Adrenal gland (tissue), 19 donors: ENCODE measurements at places on chromosomes 13 and 19.

DNA sequence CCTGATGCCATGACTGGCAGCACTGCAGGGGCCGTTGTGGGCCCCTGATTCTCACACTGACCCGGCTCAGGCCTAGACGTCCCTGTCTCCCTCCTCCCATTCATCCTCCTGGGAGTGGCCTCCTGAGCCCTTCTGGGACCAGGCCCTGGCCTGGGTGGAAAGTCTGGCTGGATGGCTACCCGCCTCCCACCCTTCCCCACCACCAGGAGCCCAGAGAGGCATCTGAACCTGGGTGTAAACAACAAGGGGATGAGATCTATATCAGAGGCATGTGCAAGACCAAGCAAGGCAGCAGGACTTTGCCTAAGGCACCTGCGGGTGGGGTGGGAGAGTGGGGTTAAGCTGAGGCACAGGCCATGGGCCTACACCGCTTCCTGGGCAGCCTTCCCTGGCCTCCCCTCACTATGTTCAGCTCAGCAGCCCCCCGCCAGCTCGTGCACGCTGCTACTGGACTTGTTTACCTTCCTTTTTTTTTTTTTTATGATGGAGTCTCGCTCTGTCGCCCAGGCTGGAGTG, 22.0 kb upstream of the ASPDH start:
- H3K4me3 ChIP-seq = no peak overlapping the region
- no peaks in the 10 kb centered on the region for H3K36me3 ChIP-seq
- no peak for DNase-seq

DNA sequence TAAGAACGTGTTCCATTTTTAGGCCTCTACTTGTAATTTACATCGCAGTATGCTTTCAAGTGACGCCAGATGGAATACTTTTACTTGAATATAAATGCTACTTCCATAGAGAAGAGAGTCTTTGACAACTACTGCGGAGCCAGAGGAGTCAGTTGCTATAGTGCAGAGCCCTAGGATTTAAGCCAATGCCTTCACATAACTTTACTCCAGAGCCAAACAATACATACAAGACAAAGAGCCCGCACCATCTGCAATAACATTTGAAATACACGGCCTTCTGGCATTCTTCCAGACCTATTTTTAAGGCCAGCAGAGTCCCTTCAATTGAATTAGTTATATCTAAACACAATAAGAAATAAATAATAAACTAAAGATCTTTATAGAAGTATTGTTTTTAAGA, 59.4 kb downstream of the XPO4 start:
- DNase-seq = no peak
- peaks cover under 1% of the 10 kb centered on the region for H3K4me1 ChIP-seq
- no peak overlapping the region for H3K4me3 ChIP-seq
- H3K27ac ChIP-seq = no peak overlapping the region
- H3K27me3 ChIP-seq = no peaks in the 10 kb centered on the region
- H3K36me3 ChIP-seq = no peaks in the 10 kb centered on the region

DNA sequence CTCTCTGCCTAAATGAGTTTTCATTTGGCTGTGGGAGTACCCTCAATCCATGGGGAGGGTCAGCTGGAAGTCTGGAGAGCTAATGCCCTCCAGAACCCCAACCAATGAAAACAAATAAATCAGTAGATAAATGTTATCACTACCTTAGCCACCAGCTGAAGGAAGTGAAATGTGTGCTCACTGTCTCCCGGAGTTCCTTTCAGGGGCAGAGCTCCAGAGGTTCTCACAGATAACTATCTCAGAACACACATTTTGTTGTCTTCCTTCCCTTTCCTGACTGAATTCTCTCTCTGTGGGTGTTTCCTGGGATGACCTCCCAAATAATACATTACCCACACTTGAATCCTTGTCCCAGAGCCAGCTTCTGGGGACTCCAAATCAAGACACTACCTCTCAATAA, 779.6 kb downstream of the DIAPH3 start:
- H3K4me3 ChIP-seq = no peak overlapping the region
- H3K36me3 ChIP-seq = no peaks in the 10 kb centered on the region
- H3K4me1 ChIP-seq = no peaks in the 10 kb centered on the region
- H3K27ac ChIP-seq = no peak overlapping the region

DNA sequence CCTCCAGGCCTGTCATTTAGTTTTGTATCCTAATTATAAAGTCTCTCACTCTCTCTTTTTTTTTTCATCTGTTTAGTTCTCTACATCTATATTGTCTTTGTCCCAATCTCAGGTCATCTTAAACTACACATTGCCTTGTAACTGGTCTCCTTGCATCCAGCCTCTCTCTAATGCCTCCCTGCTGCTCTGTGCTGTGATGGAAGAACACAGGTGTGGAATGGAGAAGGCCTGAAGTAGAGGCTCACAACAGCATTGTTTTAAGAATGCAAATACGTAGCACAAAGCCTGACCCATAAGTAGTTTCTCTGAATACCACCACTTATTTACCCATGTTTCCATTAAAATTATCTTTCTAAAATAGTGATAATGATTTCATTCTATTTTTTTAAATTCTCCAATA, 108.8 kb upstream of the FRY start:
- H3K27ac ChIP-seq = no peak overlapping the region
- DNase-seq = no peak
- no peak overlapping the region for H3K4me3 ChIP-seq
- H3K36me3 ChIP-seq = no peaks in the 10 kb centered on the region
- no peaks in the 10 kb centered on the region for H3K27me3 ChIP-seq

DNA sequence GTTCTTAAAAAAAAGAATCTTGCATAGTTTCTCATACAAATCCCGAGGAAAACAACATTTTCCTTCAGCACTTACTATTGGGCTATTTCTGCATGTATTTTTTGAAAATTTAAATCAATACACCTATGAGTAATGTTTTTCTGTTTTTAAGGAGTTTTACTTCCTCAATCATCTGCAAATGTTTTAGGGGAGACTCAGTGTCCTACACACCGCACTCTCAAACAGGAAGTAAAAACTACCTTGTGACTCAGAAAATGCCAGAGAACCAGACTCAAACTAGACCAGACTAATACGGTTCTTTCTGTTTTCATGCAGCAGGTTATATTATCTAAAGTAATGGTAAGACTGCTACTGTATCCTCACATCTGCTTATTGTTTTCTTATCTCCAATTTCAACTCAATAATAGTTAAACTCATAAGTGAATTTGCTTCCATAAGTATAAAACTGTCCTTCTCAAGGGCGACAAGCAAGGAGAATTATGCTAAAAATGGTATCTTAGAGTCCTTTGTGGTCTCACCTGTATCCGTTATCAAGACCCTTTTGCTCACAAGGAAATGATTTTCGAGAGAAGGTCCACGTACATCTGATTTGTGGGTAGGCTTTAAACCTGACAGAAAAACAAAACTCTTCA, 52.5 kb downstream of the FLT3 start:
- no peaks in the 10 kb centered on the region for H3K27me3 ChIP-seq
- no peak overlapping the region for H3K4me3 ChIP-seq
- no peaks in the 10 kb centered on the region for H3K36me3 ChIP-seq

GRCh38 chr13:59906413-59907049, 257.2 kb downstream of the DIAPH3 start:
- no peaks in the 10 kb centered on the region for H3K4me1 ChIP-seq
- DNase-seq = no peak

DNA sequence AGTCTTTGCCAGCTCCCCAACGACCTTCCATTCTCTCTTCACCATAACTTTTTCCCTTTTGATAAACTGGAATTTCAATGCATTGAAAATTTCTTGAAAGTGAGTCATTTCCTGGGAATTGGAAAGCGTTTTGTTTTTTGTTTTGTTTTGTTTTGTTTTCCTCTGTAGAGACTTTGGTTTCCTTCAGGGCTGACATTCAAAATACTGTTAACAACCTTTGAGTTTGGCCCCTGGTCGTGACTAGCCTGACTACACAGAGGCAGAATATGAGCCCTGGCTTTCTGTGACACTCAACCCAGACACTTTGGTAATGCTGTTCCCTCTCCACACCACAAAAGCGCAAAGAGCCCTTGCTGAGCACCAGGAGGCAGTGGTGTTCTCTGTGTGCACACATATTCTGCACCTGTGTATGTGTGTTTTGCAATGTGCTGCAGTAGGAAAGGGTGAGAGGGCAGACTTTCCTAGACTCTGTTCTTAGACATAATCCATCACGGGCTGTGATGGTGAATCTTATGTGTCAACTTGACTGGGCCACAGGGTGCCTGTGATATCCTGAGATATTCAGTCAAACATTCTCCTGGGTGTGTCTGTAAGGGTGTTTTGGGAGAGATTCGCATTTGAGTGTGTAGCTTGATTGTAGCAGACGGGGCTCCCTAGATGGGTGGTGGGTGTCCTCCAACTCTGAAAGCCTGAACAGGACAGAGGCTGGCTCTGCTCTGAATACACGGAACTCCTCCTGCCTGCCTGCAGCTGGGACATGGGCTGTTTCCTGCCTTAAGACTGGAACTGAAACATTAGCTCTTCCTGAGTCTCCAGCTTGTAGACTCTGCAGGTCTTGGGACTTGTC, 29.5 kb upstream of the ANKRD10 start:
- peak overlapping the region; percentile 17 for H3K27ac ChIP-seq
- no peaks in the 10 kb centered on the region for H3K27me3 ChIP-seq
- no peak overlapping the region for H3K4me3 ChIP-seq
- H3K4me1 ChIP-seq = no peaks in the 10 kb centered on the region
- peak; percentile 24 for DNase-seq

- H3K27ac ChIP-seq = no peak overlapping the region
- H3K27me3 ChIP-seq = no peaks in the 10 kb centered on the region
- H3K4me3 ChIP-seq = no peak overlapping the region
- no peaks in the 10 kb centered on the region for H3K36me3 ChIP-seq
These were observed 10.9 kb upstream of the TLE5 start for GRCh38 chr19:3073159-3073563.

DNA sequence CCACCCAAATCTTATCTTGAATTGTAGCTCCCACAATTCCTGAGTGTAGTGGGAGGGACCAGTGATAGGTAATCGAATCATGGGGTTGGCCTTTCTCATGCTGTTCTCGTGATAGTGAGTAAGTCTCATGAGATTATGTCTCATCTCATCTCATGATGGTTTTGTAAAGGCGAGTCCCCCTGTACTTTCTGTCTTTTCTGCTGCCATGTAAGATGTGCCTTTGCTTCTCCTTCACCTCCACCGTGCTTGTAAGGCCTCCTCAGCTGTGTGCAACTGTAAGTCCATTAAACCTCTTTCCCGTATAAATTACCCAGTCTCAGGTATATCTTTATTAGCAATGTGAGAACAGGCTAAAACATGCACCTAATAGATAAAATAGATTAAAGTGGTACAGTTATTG, 756.4 kb upstream of the SLITRK5 start:
- no peaks in the 10 kb centered on the region for H3K27me3 ChIP-seq
- H3K27ac ChIP-seq = no peak overlapping the region
- no peaks in the 10 kb centered on the region for H3K4me1 ChIP-seq
- DNase-seq = no peak

DNA sequence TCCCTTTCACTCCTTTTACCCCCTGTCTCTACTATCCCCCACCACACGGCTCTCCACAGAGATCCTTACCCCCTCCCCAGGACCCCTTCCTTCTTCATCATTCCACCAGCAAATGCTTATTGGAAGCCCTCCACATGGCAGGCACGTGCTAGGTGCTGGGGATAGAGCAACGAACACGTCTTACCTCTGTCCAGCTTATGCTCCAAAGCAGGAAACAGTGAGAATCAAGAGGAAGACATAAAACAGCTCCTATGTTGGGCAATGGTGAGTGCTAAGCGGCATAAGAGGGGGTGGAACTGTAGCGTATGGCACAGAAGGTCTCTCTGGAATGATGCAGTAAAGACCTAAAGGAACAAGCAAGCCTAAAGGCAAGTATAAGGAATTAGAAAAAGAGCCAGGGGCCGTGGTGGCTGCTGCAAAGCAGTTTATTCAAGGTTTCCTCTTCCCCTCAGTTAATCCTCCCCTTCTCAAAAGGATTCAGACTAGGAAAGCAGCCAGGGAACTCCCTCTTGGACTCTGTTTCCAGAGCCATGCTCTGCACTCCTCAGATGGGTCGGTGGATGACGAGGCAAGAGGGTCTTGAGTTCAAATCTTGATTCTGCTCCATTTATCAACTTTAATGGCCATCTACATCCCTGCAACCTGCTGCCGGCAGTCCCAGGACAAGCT, 289.4 kb downstream of the FOXO1 start:
- DNase-seq = no peak
- H3K36me3 ChIP-seq = no peaks in the 10 kb centered on the region
- H3K27me3 ChIP-seq = no peaks in the 10 kb centered on the region
- H3K4me1 ChIP-seq = no peaks in the 10 kb centered on the region
- H3K27ac ChIP-seq = no peak overlapping the region

- no peaks in the 10 kb centered on the region for H3K27me3 ChIP-seq
- no peak for DNase-seq
- no peak overlapping the region for H3K27ac ChIP-seq
- no peak overlapping the region for H3K4me3 ChIP-seq
These were observed 7.9 kb upstream of the GGACT start for GRCh38 chr13:100596516-100596915.

GRCh38 chr13:41931337-41931736, 29.6 kb downstream of the VWA8 start:
- H3K27ac ChIP-seq = no peak overlapping the region
- H3K4me1 ChIP-seq = peaks cover 12% of the 10 kb centered on the region
- H3K36me3 ChIP-seq = no peaks in the 10 kb centered on the region
- no peak for DNase-seq

DNA sequence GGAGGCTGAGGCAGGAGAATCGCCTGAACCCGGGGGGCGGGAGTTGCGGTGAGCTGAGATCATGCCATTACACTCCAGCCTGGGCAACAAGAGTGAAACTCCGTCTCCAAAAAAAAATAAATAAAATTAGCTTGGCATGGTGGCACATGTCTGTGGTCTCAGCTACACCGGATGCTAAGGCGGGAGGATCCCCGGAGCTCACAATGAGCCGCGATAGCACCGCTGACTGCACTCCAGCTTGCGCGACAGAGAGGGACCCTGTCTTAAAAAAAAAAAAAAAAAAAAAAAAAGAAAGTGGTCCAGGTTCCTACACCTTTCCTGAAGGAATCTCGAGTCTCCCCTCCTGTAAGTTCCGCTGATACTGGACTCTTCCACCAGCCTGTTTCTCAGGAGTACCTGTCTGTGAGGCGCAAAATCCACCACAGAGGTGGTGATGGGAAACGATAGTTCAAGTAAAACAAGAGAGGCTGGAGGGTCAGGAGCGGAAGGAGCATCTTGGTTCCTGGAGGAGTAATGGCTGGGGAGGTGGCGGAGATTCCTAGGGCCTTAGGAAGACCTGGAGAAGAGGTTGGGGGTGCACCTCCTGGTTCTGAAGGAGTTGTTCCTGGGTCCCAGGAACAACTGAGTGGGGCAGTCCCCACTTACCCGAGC, 471 bp downstream of the FUT1 start:
- H3K27me3 ChIP-seq = no peaks in the 10 kb centered on the region
- H3K36me3 ChIP-seq = no peaks in the 10 kb centered on the region
- no peak for DNase-seq
- peak overlapping the region; percentile 59 for H3K27ac ChIP-seq

- no peaks in the 10 kb centered on the region for H3K36me3 ChIP-seq
- no peaks in the 10 kb centered on the region for H3K27me3 ChIP-seq
- no peak overlapping the region for H3K4me3 ChIP-seq
- H3K27ac ChIP-seq = no peak overlapping the region
- peaks cover 2% of the 10 kb centered on the region for H3K4me1 ChIP-seq
These were observed 1.8 kb upstream of the CD37 start for GRCh38 chr19:49333418-49333805.

GRCh38 chr19:15286688-15287365, 45.5 kb downstream of the BRD4 start:
- no peaks in the 10 kb centered on the region for H3K27me3 ChIP-seq
- no peaks in the 10 kb centered on the region for H3K36me3 ChIP-seq
